Urinary bladder (tissue), 4 donors: ENCODE measurements at places on chromosomes 7 and 10. TPM values are rescaled to one million over a fixed set of nuclear protein-coding genes. Genes with fewer than 3 reads are reported as not detected.

DNA sequence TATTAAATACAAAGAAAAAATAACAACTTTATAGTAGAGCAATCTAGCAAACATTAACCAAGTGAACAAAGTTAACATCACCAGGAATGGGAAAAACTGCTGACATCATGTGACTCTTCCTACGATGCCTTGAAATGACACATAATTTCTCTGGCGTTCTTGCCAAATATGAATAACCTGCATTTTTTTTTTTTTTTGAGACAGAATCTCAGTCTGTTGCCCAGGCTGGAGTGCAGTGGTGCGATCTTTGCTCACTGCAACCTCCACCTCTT lies 126.5 kb upstream of the VKORC1L1 start:
- no peak for DNase-seq

The POU6F2 gene
- 2.1 TPM for polyA plus RNA-seq

DNA sequence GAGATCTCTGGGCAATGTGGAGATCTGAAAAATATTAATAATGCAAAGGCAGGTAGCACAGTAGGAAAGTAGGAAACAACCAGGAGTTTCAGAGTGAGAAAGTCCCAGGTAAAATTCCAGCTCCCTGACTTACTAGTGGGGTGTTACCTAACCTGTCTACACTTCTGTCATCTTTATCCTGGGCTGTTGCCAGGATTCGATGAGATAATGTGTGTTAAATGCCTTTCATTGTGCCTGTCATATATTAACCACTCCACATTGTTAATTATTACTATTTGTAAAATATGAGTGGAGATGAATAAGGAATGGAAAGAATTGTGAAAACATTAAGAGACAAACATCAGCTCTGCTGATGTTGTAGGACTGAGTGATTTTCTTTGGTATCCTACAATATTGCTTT lies 50.0 kb upstream of the FRMD4A start:
- no peak for DNase-seq

The TMEM229A gene
- 0.73 TPM for polyA plus RNA-seq

The MET gene
- polyA plus RNA-seq, result 8.0 TPM

DNA sequence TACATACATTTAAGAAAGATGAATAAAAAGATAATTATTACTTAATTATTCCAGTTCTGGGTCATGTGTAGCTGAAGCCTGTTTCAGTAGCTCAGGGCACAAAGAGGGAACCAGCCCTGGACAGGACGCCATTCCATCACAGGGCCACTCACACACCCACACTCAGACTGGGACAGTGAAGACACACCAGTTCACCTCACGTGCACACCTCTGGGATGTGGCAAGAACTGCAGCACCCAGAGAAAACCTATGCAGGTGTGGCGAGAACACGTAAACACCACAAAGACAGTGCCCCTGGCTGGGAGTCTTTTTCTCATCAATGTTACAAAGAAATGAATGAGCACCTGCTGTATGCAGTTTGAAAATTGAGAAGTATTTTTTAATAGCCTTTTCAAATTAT lies 1.6 kb upstream of the IDI1 start:
- no peak for DNase-seq

- no peak for DNase-seq
Measured at GRCh38 chr7:8133188-8133848, 128.6 kb downstream of the ICA1 start.
